Activated CD4-positive, alpha-beta T cell treated with anti-CD3 and anti-CD28 coated beads, Interleukin-2, amount 10 ng/mL, durations not matched to agents 7 days and 5 days (primary cell): ENCODE measurements at places on chromosomes 2 and 18.

- no peak for DNase-seq
Measured at GRCh38 chr2:235096447-235096846, 144.6 kb downstream of the SH3BP4 start.

DNA sequence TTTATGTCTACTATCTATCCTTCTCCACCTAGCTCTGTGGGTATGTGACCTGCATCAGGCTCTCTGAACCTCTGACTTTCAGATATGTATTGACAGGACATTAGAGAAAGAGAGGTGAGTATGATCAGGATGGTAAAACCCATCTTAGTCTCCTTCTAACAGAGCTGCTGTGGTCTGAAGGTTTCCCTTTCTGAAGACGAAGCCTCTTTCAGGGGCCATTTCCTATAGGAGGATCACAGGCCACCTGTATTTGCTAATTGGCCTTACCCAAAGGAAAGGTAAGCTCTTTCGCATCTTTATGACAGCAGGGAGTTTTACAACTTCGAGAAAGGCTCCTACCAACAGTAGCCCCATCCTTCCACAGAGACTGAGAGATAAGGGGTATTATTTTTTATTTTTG lies 442.9 kb downstream of the KCNJ3 start:
- no peak for DNase-seq

- DNase-seq = no peak
Measured at GRCh38 chr2:127046579-127046978, 60.4 kb downstream of the BIN1 start.

DNA sequence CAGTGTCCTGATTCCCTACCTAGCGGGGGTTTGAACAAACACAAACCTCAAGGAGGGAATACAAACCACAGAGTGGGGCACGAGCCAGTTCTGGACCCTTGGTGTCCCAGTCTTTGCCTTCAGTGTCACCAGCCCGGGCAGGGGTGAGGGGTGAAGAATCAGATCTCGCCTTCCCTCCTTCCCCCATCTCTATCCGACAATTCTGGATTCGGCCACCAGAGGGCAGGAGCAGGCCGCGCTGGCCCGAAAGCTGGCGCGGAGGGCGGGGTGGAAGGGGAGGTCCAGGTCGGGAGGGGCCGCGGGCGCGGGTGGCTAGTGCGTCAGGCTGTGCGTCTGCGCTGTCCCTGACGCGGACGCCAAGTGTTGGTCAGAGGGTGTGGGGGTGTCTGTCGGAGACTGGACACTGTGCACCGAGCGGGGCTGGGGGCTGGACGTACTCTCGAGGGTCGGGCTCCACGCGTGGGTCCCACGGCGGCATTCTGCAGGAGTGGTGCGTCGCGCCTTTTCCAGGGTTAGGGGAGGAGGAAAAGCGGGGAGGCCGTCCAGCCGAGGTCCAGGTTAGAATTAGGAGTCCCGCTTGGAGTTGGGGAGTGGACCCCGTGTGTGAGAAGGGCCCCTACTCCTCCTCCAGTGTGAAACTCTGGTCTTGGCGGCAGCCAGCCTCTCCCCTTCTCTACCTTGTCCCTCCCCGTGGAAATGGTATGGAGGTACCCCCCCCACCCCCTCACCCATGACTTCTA lies 2.9 kb upstream of the CRYBA2 start:
- peak; percentile 74 for DNase-seq

DNA sequence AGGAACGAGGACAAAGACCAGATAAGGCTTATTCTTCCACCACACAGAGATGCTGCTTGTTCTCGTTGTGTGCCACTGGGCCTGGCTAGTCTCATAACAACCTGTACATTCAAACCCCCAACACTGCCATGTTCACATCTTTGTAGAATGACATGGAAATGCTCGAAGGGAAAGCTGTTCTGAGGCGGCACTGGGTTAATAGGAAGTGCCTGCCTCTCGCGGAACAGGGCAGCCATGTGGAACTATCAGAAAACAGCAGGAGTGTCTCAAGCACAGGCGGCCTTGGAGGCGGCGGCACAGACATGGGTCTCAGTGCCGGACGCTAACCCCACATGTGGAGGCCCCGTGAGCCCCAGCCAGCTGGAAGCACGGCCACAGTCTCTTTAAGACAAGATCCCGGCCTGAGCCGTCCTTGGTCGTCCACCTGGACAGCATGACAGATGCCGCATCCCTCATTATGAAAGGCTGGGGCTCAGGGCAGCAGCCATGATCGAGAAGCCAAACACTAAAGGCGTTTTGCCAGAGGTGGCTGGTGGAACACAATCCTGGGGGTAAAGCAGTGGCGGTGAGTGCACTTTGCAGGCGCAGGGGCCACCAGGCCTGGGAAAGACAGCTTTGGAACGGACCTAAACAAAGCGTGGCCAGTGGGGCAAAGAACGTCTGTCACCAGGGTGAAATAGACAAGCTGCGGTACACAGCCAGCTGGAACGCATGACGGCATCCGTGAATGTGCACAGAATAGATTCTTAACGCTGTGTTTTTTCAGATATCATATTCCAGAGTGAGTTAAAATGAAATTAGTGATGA lies 161.0 kb downstream of the HDAC4 start:
- DNase-seq = no peak

DNA sequence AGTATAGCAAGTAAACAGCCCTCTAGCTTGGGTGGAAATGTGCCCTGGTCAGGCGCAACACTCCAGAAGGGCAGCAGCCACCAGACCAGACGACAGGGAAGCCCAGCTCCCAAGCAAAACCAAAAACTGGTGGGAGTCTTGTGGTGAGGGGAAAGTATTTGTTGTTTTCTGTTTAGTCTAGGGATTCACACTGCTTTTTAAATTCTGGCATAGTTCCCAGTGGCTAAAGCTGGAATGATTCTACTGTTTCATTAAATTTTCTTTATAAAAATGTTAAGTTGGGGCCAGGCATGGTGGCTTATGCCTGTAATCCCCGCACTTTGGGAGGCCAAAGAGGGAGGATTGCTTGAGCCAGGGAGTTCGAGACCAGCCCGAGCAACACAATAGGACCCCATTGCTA lies 38.5 kb downstream of the MERTK start:
- DNase-seq = no peak

GRCh38 chr2:168521053-168521741 lies 65.1 kb downstream of the CERS6 start:
- no peak for DNase-seq

- no peak for DNase-seq
Measured at GRCh38 chr18:79753391-79753851, 44.3 kb upstream of the KCNG2 start.

GRCh38 chr2:134718023-134718816 lies 580 bp downstream of the TMEM163 start:
- no peak for DNase-seq

- DNase-seq = no peak
Measured at GRCh38 chr2:42755191-42755880, 8.6 kb downstream of the OXER1 start.

DNA sequence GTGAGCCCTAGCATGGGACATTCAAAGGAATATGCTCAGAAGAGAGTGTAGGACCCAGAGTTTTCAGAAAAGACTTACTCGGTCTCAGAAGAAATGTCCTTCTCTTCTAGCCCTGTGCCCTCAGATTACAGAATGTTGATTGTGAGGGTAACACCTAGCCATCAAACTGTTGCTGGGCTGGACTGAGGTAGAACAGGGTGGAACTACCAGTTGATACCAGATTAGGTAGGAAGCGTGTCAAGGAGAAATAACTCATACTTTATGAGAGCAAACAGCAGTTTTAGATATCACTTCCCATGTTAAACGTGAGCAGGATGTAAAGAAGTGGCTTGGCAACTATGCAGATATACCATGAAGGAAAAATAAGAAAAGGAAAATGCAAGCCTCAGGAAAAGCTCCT lies 22.8 kb downstream of the PLEKHB2 start:
- no peak for DNase-seq

GRCh38 chr18:49907346-49907929 lies 94.1 kb upstream of the ACAA2 start:
- DNase-seq = no peak

DNA sequence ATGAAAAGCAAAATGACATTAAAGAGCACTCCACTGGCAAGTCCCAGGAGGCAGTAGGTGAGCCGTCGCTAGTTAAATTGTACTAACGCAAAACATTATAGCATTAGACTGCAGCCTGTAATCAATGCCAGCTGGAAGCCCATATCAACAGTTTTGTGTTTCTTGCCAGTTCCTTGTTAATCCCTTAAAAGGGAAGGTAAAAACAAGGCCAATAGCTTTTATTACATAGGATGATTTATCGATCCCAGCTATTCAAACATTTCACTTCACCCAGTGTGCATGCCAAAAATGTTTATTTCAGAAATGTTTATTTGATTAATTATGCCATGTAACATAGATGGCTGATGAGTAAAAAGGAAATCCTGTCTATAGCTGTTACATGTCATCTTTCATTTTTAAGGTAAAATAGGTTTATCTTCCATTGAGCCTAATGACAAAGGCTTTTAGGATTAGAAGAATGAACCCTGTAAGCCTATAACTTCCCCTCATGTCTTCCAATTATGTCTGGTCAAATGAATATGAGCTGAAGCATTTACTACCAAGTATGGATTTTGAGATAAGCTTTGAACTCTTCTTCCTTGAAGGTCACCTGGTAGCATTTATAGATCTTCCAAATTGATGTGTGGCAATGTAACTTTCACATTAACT lies 591.2 kb downstream of the RNF144A start:
- no peak for DNase-seq

DNA sequence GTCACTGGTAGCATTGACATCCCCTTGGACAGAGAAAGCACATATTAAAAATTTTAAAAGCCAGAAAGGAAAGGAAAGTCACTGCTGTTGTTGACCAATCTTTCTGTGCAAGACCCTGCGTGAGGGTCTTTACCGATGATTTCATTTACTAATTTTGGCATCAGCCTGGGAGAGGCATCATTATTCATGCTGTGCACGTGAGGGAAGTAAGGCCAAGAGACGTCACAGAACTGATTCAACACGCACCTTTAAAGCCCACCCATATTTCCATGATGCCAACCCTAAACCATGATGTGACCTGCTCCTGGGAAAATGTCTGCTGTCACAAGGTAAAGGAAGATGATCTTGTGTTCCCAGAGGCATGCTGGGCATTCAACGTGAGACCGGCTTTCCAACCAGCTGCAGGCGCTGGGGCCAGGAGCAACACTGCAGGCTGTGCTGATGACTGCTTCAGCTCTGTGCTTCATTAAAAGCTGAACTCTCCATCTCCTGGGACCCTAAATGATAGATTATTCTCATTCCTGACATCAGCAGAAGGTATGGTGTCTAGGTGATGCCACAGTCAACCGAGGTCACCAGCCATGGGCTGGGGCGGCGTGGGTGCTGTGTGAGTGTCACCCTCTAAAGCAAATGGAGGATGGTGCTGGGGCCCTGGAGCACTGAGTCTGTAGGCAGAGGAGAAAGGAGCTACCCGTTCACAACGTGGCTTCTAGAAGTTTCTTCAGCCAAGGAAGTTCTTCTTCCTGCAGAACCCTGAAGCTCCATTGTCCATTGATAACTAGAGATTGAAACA lies 53.9 kb downstream of the TMEM18 start:
- DNase-seq = no peak

GRCh38 chr2:238861766-238862315 lies 14.0 kb downstream of the TWIST2 start:
- DNase-seq = no peak

GRCh38 chr2:203913947-203914346 lies 22.6 kb upstream of the ICOS start:
- no peak for DNase-seq

DNA sequence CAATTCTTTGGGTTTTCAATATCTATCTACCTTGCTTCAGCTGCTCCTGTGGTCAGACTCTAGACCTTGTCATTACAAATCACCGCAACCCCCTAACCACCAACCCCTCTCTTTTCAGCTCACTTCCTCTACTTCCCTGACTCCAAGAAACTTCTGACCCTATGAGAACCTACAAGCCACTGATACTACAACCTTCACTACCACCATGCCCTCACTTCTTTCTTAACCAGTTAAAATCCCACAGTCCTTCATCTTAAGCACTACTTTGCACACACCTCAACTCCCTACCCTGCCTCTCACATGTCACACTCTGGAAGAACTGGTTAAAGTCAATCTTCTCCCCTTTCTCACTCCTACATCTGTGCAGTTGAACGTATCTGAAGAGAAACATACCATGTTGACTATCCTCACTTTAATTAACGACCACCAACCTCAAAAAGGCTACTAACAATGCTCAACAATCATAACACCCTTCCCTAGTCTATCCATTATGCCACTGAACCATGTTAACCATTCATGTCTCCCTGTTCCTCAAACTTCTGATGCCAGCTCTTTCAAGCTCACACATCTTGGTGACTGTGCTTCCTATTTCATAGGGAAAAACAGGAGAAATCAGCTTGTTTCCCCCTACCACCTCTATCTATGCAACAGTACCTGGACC lies 12.6 kb downstream of the EIF2AK3 start:
- DNase-seq = no peak

DNA sequence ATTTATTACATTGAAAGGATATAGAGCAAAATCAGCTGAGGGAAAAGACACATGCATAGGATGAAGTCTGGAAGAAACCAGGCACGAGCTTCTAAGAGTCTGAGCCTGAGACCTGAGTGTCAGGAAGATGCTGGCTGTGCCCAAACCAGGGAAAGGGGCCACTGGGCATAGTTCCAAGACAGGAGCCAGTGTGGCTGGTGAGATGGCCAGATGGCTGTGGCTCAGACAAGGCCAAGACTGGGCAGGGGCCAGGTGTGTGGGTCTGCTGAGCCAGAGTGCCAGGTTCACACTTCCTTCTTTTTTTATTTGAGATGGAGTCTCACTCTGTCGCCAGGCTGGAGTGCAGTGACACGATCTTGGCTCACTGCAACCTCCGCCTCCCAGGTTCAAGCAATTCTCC lies 95.5 kb upstream of the ATG16L1 start:
- DNase-seq = no peak

GRCh38 chr2:201420442-201421113 lies 30.7 kb downstream of the TRAK2 start:
- DNase-seq = no peak

DNA sequence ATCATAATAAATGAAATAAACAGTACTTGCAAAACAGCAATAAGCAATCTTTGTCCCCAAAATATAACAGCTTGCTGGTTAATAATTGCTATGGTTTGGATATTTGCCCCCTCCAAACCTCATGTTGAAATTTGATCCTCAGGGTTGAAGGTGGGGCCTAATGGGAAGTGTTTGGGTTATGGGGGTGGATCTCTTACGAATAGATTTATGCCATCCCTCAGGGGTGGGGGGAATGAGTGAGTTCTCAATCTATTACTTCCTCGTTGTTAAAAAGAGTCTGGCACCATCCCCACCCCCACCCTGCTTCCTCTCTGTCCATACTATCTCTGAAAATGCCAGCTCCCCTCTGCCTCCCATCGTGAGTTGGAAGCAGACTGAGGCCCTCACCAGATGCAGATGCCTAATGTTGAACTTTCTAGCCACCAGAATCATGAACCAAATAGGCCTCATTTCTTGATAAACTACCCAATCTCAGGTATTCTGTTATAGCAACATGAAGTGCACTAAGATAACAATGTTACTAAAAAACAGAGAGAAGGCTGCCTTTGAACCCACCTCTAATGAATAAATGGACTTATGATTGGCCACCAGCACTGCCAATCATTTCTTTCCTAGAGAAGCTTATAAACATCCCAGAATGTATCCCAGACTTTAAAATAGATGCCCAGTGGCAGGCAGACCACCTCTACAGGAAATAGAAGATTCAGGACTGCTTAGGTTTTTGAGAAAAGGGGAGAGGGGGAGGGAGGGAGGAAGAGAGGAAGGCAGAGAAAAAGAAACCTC lies 90.1 kb downstream of the ALPK2 start:
- DNase-seq = no peak

GRCh38 chr2:158004126-158004764 lies 97.4 kb upstream of the UPP2 start:
- DNase-seq = no peak

GRCh38 chr18:12737243-12737902 lies 34.5 kb downstream of the PSMG2 start:
- no peak for DNase-seq

GRCh38 chr2:65055422-65056214 lies 598 bp upstream of the CEP68 start:
- DNase-seq = peak; percentile 76
